Left lobe of liver (tissue), 2 donors: ENCODE measurements at places on chromosomes 2 and 18. TPM values are rescaled to one million over a fixed set of nuclear protein-coding genes. Genes with fewer than 3 reads are reported as not detected.

The TCF23 gene
- 0.10 TPM for total RNA-seq

The ASPRV1 gene
- total RNA-seq: 0.78 TPM

The ATP6V1C2 gene
- 0.10 TPM for total RNA-seq

The SERPINB3 gene
- not detected for total RNA-seq

The KCNIP3 gene
- total RNA-seq: 1.6 TPM

The MALT1 gene
- total RNA-seq: 10.4 TPM

The NYAP2 gene
- not detected for total RNA-seq

The PARD3B gene
- 9.3 TPM for total RNA-seq

The DYSF gene
- 30.0 TPM for total RNA-seq

The PLA2R1 gene
- 1.3 TPM for total RNA-seq

The SIX3 gene
- not detected for total RNA-seq

The RAB6C gene
- total RNA-seq: not detected

The ACMSD gene
- 123 TPM for total RNA-seq

The FBXO36 gene
- total RNA-seq: 1.1 TPM

The DOK6 gene
- total RNA-seq: 2.4 TPM

The AQP12A gene
- total RNA-seq: not detected

The CYBRD1 gene
- 12.5 TPM for total RNA-seq

The SPATA3 gene
- total RNA-seq: not detected

The TUBB8B gene
- total RNA-seq: not detected

The EDAR gene
- 1.8 TPM for total RNA-seq

The OSR1 gene
- total RNA-seq: 0.18 TPM

The GALNT13 gene
- not detected for total RNA-seq

The TWIST2 gene
- total RNA-seq: not detected

The RGPD4 gene
- not detected for total RNA-seq

The KLHL30 gene
- total RNA-seq: 0.10 TPM

The OTOS gene
- not detected for total RNA-seq

The GULP1 gene
- total RNA-seq: 1.2 TPM

The DSC2 gene
- total RNA-seq: 4.6 TPM

The TRIM43B gene
- not detected for total RNA-seq

The UPP2 gene
- 0.91 TPM for total RNA-seq

The MYO1B gene
- total RNA-seq: 195 TPM

The EPG5 gene
- total RNA-seq: 10.9 TPM

The TNFAIP6 gene
- total RNA-seq: not detected

The DSG2 gene
- total RNA-seq: 10.9 TPM

The C2orf66 gene
- not detected for total RNA-seq

The FAM117B gene
- 2.3 TPM for total RNA-seq

The SIX2 gene
- total RNA-seq: not detected

The SERPINB12 gene
- not detected for total RNA-seq
